ENCODE measurements at places on chromosomes 6 and 20.

DNA sequence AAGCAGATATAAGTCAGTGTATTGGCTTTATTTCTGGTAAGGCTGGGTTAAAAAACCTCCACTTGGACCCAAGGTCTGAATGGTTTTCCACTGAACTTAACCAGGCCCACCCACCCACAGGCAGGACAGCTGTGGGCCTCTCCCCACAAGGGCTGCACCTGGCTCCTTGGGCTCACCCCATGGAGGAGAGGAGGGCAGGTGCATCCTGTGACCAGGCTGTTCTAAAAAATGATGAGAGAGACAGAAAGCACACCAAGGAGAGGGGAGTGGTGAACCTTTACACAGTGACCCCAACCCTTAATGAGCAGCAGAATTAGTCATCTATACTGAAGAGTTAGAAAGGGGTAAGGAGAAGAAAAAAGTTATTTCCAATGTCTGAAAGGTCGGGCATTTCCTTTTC, 34.5 kb upstream of the DUSP22 start:
- DNase-seq = no peak

DNA sequence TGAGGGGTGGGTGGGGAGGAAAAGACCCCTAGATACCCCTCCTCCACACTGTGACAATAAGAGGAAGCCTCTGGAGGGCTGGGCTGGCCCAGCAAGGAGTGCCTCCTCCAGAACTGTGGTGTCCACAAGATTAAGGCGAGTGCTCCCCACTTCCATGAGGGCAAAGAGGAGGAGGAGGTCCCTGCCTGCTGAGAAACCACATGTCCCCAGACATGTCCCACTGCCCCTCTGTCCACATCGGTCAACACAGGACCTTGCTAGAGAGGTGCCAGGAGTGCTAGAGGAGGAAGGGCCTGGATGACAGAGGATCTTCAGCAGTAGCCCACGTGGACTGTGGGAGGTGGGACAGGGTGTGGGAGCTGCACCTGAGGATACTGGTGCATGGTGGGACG, 3.1 kb downstream of the RAET1G start:
- DNase-seq = no peak

DNA sequence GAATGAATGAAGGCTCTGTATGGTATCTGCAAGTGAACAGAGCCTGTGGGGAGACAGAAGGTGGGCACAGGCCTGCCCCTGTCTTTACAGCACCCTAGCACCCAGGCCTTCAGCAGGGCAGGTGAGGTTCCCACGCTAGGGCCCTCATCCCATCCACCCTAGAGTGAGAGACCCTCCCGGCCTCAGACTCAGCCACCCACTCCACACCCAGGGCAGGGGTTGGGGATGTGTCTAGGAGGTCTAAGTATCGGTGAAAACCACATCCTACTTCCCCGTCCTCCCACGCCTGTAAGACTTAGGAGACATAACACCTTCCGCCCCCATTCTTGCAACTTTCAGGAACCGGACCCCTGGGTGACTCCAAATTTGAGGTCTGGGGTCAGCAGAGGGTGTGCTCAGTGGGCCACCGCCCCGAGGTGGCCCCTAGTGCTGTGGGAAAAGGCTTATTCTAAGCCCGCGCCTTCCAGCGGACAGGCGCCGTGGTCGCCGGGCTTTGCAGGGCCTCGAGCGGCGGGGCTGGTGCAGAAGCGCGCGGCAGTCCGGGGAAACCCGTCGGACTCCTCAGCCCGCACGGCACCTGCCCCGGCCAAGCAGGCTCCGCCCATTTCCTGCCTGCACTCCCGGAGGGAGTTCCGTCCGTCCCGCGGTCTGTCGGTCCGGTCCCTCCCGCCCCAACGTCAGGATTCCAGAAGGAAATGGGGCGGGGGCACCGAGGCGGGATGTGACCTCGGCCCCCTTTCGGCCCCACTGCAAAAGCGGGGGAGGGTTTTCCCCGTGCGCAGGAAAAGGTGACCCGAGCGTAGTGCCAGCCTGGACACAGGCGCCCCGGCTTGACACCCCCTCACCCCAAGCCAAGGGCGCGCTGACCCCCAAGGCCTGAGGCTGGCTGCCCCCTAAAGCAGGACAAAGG, 868 bp downstream of the SAMD10 start:
- DNase-seq = peak; percentile 82

DNA sequence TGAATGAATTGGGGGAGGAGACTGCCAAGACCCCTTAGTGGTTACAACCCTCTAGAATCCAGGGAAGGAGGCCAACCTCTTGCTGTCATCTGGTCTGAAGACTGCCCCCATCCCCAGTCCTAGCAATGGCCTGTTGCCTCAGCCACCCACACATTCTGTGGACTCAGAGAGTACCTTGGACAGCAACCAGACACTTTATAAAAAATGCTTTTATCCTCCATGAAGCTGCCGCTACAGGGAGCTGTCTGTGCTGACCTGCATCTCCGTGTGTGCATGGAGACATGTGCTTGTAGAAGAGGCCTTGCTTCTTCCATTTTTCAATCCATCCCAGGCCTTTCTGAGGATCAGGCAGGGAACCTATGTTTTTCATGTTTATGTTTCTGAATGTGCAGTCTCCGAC, 15.2 kb downstream of the CDH22 start:
- no peak for DNase-seq

DNA sequence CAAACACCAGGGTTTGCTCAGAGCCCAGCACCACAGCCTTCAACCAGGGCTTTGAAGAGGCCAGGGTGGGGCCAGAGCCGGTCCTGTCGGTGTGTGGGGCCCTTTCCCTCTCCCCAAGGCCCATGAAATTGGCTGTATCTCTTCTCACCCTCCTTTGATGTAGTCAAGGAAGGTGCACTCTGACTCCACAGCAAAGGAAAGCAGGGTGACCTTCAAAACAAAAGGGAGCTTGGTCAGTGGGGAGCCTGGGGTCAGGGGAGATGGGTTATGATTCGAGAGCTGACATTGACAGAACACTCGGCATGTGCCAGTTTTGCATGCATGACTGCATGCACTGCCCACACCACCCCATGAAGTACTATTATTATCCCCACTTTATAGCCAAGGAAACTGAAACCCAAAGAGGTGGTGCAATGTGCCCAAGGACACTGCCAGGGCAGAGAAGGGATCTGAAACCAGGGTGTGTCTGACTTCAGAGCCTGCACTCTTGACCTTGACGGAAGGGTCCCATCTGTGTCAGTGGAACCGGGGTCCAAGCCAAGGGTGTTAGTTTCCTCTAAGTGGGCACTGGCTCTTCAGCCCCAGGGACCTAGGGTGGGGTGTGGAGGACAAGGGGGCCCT, 55.4 kb downstream of the RAB44 start:
- no peak for DNase-seq

- no peak for DNase-seq
Measured at GRCh38 chr6:32604434-32604877, 14.8 kb upstream of the HLA-DRB1 start.

DNA sequence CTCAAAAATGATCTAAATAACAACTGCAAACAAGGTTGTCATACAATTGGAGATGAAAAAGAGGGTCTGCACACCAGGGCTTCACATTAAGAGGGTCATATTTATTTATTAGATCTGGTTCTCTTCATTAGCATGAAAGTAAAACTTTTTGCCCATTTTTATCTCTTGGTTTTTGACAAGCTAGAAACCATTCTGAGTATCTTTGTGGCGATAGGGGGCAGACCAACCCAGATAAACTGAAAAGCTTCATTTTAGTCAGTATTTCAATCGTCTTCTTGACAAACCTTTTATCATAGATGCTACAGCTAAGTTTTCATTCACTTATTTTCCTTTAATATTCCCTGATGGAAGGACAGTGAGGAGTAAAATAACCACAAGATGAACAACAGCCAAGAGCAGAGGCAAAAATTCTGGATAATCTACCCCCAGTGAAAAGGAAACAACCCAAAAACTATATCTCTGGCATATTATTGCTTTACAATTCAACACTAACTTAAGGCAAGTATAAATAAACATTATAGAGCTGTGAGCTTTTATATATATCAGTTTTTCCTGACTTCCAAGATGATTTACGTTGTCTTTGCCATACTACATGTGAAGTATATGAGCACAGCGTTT, 45.2 kb downstream of the THEMIS start:
- peak; percentile 34 for DNase-seq

DNA sequence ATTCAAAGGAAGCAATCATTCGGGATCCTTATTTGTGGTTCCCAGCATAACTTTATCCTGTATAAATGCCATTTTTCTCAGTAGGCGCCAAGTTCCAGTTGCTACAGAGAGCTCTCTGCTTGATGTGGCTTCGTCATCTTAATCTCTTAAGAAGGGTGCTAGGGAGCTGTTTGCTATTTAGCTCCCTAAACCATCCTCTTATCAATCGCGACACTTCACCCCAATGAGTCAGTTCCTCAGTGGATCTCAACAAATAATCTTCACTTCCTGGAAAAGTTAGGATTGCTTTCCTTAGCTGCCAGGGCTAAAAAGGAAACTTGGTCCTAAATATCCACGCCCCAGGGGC, 1.3 kb upstream of the NKAIN2 start:
- DNase-seq = no peak

GRCh38 chr20:46171909-46172308, 53.8 kb downstream of the CD40 start:
- DNase-seq = no peak

GRCh38 chr6:158660333-158660754, 10.5 kb downstream of the SYTL3 start:
- no peak for DNase-seq

- DNase-seq = no peak
Measured at GRCh38 chr20:34145280-34145819, 33.3 kb upstream of the EIF2S2 start.

DNA sequence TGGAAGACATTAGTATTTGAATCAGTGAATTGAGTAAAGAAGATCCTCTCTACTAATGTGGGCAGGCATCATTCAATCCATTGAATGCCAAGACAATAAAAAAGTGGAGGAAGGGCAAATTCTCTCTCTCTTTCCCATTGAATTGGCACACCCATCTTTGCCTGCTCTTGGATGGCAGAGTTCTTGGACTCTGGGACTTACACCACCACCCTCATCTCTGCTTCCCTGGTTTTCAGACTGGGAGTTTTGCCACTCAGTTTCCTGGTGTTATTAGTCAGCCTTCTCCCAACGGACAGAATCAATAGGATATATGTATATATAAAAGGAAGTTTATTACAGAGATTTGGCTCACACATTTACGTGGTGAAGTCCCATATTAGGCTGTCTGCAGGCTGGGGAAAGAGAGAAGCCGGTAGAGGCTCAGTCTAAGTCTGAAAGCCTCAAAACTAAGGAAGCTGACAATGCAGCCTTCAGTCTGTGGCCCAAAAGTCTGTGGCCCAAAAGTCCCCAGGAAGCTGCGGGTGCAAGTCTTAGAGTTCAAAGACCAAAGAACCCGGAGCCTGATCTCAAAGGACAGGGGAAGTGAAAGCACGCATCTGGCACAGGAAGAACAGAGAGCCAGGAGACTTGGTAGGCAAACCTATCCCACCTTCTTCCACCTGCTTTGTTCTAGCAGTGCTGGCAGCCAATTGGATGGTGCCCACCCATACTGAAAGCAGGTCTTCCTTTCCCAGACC, 64.4 kb downstream of the SMPDL3A start:
- no peak for DNase-seq

DNA sequence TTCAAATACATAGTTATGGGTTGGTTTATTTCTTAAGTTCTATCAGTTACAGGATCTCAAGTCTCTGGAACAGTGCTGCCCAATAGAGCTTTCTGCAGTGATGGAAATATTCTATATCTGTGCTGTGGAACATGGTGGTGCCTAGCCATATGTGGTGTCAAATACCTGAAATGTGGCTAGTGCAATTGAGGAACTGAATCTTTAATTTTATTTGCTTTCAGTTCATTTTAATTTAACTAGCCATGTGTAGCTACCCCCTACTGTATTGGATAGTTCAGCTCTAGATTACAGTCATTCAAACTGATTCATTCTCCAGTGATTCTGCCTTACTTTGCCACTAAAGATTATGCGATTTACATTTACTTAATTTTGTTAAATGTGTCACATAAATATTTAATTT, 503.2 kb downstream of the CDKAL1 start:
- no peak for DNase-seq

DNA sequence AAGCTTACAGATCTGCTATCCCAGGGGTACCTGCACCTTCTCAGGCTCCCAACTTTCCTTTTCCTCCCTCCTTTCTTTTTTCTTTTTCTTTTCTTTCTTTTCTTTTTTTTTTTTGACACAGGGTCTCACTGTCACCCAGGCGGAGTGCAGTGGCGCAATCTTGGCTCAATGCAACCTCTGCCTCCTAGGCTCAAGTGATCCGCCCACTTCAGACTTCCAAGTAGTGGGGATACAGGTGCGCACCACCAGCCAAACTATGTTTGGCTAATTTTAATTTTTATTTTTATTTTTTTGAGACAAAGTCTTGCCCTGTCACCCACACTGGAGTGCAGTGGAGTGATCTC, 36.0 kb downstream of the PIM1 start:
- DNase-seq = no peak

DNA sequence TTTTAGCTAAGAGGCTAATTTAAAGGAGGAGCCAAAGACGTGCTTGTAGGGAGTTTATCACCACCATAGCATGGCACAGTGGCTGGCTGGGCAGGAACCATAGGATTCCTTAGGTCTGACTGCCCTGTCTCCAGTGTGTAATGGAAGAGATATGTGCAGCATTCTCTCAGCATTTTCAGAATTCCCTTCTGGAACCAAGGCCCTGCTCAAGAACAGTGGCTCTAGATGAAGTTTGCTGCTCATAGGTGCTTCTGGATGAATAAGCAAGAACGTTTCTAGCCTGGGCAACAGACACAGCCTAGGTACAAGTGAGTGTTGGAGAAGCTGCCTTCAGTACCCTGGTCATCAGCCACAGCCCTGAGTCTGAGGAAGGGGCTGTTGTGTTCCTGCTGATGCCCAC, 69.1 kb downstream of the LCA5 start:
- DNase-seq = no peak

DNA sequence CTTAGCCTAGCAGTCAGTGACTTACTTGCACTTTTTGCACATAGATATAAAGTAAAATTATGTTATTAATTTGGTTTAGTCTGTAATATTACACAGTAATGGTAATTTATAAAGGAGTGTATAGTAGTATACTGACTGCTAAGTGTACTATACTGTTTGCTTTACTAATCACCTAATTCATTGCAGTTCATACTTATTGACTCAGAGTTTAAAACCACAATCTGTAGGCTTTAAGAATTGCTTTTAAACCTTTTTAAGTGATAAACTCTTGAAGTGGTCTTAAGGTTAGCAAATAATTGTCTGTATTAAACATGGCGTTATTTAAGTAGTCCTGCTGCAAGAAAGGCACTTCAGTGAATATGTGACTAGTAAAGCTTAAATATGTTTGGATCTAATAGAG, 151.5 kb downstream of the QKI start:
- no peak for DNase-seq

- DNase-seq = no peak
Measured at GRCh38 chr6:46039646-46040045, 24.0 kb upstream of the CLIC5 start.

GRCh38 chr20:58719258-58719657, 26.7 kb downstream of the NPEPL1 start:
- no peak for DNase-seq

- DNase-seq = no peak
Measured at GRCh38 chr20:56617489-56617888, 11.6 kb upstream of the TFAP2C start.

DNA sequence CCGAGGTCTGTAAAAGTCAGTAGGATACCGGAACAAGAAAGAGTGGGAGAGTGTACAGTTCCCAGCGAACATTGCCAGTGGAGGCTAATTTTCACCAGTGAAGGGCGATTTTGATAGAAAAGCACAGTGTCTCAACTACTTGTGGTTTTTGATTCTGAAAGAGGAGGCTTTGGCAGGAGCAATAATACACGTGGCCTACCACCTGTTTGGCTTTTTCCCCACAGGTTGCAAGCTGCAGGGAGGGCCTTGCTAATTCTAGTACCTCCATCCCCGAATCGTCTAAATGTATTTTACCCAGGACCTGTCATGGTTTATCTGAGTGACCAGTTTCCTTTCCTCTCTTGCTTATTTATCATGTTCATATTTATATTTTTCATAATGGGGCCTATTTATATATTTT, 3.3 kb upstream of the EFCAB8 start:
- no peak for DNase-seq

Measured in activated CD4-positive, alpha-beta T cell treated with anti-CD3 and anti-CD28 coated beads, Interleukin-2, Interleukin-4, amounts not matched to agents 100 ng/mL and 50 ng/mL, durations not matched to agents 16 hours and 8 hours (primary cell).